Left ventricle myocardium superior (tissue), 1 donor: ENCODE measurements at places on chromosomes 16 and 17. TPM values are rescaled to one million over a fixed set of nuclear protein-coding genes. Genes with fewer than 3 reads are reported as not detected.

- DNase-seq, result no peak
Measured at GRCh38 chr16:59683709-59684108, 949.6 kb upstream of the GOT2 start.

CD68 gene
- 26.6 TPM for total RNA-seq

- peak; percentile 11 for DNase-seq
Measured at GRCh38 chr17:28861393-28862203, 6.8 kb downstream of the ERAL1 start.

- no peak for DNase-seq
Measured at GRCh38 chr17:38882870-38883269, 13.0 kb downstream of the LASP1 start.

- no peak for DNase-seq
Measured at GRCh38 chr17:28363186-28363585, 1.8 kb downstream of the SEBOX start.

- no peak for DNase-seq
Measured at GRCh38 chr16:72836985-72837384, 210.9 kb downstream of the ZFHX3 start.

DNA sequence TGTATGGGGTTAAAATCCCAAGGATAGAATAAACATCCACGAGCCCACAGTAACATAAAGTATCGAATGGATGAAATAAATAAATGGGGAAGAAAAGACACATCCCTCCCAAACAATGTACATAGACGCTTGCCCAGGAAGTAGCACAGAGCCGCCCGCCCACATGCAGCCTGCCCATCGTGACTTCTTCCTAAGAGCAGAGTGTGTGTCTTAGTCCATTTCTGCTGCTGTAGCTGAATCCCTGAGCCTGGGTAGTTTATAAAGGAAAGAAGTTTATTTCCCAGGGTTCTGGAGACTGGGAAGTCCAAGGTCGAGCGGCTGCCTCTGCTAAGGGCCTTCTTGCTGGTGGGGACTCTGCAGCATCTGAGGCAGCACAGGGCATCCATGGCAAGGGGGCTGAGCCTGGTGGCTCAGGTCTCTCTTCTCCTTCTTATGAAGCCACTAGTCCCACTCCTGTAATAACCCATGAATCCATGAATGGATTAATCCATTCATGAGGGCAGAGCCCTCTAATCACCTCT, 39.4 kb upstream of the ZNF469 start:
- DNase-seq, result no peak

DNA sequence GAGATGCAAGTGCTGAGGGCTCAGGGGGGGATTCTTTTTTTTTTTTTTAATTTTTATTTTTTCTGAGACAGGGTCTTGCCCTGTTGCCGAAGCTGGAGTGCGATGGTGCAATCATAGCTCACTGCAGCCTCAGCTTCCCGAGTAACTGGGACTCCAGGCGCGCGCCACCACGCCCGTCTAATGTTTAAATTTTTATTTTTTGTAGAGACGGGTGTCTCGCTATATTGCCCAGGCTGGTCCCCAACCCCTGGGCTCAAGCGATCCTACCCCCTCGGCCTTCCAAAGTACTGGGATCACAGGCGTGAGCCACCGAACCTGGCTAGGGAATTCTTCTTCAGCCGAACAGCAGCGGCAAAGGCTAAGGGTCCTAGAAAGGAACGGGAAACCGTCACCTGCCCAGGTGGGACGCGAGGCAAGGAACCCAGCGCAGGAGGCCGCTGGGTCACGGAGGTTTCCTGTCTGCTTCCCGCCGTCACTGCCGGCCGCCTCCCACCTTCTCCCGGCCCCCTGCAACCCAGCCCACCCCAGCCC, 13.3 kb upstream of the OR1F1 start:
- no peak for DNase-seq

- DNase-seq, result peak; percentile 57
Measured at GRCh38 chr16:88815901-88816589, 4.3 kb upstream of the APRT start.

LRRC37A gene
- 1.5 TPM for total RNA-seq

GRCh38 chr17:12622726-12623125, 43.0 kb upstream of the MYOCD start:
- DNase-seq, result no peak

GRCh38 chr17:12429116-12429515, 236.6 kb upstream of the MYOCD start:
- no peak for DNase-seq

DNA sequence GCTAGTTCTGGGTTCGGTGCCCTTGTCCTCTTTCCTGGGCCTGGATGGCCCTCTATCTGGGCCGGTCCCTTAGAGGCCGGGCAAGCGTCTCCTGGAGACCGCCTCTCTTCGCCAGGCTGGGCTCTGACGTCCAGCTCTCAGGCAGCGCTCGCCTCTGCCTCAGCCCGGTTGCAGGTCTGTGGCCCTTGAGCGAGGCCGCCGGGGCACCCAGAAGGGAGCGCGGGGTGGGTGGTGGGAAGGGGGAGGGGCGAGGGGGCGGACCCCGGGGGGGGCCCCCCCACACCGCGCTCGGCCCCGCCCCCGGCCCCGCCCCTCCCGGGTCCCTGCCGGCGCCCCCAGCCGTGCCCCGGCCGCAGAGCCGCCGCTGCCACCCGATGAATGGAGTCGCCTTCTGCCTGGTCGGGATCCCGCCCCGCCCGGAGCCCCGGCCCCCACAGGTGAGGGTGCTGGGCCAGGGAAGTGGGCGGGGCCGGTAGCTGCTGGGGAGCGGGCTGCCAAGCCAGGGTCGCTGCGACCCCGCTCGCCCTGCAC, at the start of gene ARHGAP23:
TSS of gene ARHGAP23 (plus strand) at position 353 of the 531 bp plus-strand sequence. CDS start at position 375, 22 bp downstream.
- DNase-seq, result peak; percentile 86

GRCh38 chr17:76943202-76943601, 75.0 kb downstream of the MGAT5B start:
- DNase-seq, result no peak

DNA sequence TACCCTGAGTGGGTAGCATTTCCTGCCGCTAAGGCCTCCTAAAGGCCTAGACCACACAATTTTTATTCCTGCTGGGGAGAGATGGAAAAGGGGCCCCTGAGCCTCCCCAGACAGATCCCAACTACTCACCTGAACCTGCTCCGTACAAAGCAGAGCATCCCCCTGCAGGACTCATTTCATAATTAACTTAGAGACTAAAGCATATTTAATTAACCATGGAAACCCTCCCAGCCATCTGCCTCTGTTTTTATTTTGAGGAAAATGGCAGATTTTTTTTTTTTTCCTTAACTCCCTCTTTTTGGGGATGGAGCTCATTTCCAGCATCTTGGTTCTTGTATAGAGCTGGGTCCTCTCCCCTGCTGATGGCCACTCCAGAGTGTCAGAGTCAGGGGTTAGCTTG, 96.5 kb upstream of the CRHR1 start:
- no peak for DNase-seq

TAX1BP3 gene
- total RNA-seq, result 167 TPM

DNA sequence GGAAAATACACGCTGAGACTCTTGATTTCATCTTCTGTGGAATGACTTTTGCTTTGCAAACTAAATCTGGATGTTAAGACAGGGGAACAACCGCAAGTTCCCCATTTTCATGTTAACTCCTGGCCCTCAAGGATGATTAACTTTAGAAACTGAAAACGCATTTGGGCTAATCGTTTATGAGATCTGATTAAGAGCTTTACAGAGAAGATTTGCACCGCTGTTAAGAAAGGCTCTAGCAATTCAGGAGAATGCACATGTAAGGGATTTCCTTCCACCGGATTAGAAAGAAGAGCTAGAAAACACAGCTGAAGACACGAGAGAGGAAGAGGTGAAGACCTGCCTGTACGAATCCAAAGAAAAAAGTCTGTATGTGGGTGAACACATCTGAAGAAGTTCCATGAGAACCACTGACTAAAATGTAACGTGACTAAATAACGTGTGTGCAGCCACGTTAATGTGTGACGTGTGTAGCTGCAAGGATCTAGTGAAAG, 106.4 kb downstream of the YPEL2 start:
- no peak for DNase-seq

GRCh38 chr16:14139872-14140271, 68.8 kb downstream of the MRTFB start:
- no peak for DNase-seq

DNA sequence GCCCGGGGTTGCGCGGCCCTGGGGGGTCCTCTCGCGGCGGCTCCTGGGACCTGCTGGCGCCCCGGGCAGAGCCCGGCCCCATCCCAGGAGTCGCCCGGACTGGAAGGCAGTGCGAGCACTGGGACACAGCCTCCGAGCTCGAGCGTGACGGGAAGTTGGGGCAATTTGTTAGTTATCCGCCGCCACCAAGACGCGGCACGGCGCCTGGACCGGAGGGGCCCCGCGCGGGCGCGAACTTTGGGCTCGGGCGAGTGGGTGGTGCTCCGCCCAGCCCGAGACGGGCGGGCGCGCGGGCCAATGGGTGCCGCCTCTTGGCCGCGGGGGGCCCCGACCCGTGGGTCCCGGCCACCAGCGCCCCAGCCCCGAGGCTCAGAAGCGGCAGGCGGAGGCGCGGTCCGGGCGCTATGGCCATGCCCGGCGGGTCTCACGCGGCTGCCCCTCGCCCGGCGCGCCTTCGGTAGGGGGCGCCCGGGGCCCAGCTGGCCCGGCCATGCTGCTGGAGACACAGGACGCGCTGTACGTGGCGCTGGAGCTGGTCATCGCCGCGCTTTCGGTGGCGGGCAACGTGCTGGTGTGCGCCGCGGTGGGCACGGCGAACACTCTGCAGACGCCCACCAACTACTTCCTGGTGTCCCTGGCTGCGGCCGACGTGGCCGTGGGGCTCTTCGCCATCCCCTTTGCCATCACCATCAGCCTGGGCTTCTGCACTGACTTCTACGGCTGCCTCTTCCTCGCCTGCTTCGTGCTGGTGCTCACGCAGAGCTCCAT, at the start of gene ADORA2B:
TSS of gene ADORA2B (plus strand) at position 372 of the 768 bp plus-strand sequence. CDS start at position 491, 119 bp downstream.
- peak; percentile 82 for DNase-seq

- DNase-seq, result peak; percentile 53
Measured at GRCh38 chr17:72342627-72343527, 222.1 kb downstream of the SOX9 start.

DNA sequence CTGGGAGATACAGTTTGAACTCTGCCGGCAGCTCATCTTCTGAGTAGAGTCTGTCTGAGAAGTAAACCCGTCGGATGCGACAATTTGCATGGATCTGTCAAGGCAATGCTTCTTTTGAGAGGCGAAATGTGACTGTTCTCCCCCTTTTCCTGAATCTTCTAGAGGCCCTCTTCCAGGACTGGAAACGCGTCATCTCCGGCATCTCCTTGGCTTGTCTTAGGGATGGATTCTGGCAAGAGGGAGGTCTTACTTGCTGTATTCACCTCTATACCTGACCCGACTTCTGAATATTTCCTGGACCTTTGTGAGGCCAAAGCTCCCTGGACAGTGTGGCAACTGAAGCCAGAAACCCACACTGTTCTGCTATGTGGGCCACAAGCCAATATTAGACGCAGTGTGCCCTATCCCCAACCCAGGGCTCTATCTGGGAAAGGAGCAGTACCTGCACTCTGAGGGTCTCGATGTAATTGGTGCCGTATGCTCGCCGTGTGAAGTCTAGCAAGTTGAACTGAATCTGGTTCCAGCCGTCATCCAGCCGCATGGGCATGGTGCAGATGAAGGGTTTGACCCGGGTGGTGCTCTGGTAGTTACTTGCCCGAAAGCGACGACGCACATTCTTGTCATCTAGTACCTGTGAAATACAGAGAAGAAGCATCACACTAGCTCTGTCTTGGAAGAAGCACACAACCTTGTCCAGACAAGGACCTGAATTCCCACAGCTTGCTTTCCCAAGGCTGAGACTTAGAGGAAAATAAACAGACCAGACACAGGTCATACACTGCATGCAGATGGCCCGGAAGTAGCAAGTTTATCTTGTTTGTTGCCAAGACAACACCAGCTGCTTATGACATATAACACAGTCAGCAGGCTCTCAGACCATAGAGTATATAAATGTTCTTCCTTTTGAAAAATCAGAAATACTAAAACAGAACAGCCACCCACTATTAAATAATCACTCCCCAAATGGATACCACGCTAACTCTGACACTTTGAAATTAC, 14.1 kb downstream of the CFAP20 start:
- DNase-seq, result no peak

DNA sequence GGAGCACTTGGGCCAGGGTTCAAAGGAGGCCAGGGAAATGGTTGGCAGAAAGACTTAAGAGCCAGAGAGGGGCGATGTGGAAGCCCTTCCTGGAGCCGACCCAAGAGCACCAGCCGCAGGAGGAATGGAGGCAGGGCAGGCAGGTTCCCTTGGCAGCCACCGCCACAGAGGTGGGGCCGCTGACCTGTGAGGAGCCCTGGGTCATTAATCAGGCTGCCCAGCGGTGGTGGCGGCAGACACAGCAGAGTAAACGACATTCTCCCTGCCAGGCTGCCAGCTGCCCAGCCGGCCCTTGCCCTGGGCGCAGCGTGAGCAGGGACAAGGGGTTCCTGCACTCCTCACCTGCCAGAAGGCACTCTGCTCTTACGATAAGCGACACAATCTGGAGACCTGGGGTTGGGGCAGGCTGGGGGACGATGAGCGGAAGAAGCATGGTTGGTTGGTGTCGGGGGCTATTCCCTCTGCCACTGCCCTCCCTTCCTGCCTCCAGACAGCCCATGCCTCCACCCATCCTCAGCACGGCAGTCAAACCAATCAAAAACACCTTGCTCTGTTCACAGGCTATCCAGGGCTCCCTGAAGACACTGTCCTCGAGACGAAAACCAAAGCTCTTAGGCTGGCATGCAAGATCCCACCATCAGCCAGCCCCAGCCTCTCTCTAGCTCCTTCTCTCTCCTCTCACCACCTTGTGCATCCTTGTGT, 40.9 kb downstream of the PLXDC1 start:
- DNase-seq, result no peak

DNA sequence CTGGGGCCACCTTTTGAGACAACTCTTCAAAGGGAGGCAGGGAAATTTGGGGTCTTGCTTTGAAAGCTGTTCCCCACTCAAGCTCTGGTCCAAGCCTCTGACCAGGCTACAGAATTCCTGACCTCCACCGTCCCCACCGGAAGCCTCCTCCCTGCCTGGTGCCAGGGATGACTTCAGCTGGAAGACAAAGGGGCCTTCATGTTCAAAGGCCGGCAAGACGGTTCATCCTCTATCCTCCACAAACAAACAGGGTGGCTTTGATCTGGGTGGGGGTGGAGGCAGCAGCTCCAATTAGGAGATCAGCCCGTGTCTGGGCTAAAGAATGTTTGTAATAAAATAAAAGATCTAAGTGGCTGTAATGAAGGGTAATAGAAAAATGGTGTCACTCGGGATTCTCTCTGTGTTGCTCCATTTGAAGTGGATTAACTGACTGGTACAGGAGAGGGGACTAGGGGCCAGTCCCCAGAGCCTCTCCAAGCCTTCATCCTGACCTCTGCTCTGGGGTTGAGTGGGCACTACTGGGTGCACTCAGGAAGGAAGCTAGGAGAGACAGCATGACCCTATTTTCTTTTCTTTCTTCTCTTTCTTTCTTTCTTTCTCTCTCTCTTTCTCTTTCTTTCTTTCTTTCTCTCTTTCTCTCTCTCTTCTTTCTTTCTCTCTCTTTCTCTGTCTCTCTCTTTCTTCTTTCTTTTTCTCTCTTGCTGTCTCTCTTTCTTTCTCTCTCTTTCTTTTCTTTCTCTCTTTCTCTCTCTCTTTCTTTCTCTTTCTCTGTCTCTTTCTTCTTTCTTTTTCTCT, 27.5 kb upstream of the NKD1 start:
- DNase-seq, result no peak

GRCh38 chr17:66957951-66958579, 6.4 kb upstream of the CACNG4 start:
- DNase-seq, result no peak
